ENCODE measurements at places on chromosomes 11 and 22. TPM values are rescaled to one million over a fixed set of nuclear protein-coding genes. Genes with fewer than 3 reads are reported as not detected.

DNA sequence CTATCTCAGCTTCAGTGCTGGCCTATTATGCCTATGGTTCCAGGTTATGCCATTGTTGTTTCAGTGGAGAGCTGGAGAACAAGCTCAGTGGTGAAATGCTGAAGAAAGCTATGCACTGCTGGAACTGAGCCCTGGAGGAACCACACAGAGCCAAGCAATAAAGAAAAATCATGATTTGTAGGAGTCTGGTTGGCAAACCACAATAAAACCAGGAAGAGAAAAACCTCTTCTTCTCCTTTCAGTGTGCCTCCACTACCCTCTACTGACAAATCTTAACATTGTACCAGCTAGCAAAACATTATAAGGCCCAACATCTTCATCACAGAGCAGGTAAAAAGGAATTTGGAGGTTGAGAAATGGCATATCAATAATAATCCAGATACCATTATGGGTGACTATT lies 5.3 kb downstream of the OR51F2 start:
- no peaks in the 10 kb centered on the region for H3K4me1 ChIP-seq
- no peak overlapping the region for H3K27ac ChIP-seq
- no peaks in the 10 kb centered on the region for H3K27me3 ChIP-seq
- H3K36me3 ChIP-seq: no peaks in the 10 kb centered on the region
- no peak overlapping the region for H3K4me3 ChIP-seq
- no peak for DNase-seq

- H3K27me3 ChIP-seq: no peaks in the 10 kb centered on the region
- DNase-seq: no peak
- peaks cover 14% of the 10 kb centered on the region for H3K36me3 ChIP-seq
Observed at GRCh38 chr11:12761029-12761428, 86.8 kb downstream of the TEAD1 start.

GRCh38 chr11:2776351-2777061 lies 76.7 kb upstream of the KCNQ1OT1 start:
- no peak for DNase-seq
- no peaks in the 10 kb centered on the region for H3K36me3 ChIP-seq
- H3K27me3 ChIP-seq: peaks cover 13% of the 10 kb centered on the region
- H3K4me1 ChIP-seq: peaks cover 15% of the 10 kb centered on the region
- no peak overlapping the region for H3K27ac ChIP-seq
- no peak overlapping the region for H3K4me3 ChIP-seq

DNA sequence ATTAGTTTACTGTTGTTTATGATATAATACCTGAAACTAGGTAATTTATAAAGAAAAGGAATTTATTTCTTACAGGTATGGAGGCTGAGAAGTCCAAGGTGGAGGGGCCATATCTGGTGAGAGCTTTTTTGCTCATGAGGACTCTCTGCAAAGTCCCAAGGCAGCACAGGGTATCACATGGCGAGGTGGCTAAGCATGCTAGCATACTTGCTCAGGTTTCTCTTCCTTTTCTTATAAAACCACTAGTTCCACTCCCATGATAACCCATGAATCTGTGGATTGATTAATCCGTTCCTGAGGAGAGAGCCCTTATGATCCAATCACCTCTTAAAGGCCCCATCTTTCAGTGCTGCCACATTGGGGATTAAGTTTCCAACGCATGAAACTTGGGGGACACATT lies 82.7 kb downstream of the PHF21A start:
- no peak overlapping the region for H3K4me3 ChIP-seq
- no peak overlapping the region for H3K27ac ChIP-seq
- H3K27me3 ChIP-seq: no peaks in the 10 kb centered on the region
- no peaks in the 10 kb centered on the region for H3K4me1 ChIP-seq
- no peak for DNase-seq

DNA sequence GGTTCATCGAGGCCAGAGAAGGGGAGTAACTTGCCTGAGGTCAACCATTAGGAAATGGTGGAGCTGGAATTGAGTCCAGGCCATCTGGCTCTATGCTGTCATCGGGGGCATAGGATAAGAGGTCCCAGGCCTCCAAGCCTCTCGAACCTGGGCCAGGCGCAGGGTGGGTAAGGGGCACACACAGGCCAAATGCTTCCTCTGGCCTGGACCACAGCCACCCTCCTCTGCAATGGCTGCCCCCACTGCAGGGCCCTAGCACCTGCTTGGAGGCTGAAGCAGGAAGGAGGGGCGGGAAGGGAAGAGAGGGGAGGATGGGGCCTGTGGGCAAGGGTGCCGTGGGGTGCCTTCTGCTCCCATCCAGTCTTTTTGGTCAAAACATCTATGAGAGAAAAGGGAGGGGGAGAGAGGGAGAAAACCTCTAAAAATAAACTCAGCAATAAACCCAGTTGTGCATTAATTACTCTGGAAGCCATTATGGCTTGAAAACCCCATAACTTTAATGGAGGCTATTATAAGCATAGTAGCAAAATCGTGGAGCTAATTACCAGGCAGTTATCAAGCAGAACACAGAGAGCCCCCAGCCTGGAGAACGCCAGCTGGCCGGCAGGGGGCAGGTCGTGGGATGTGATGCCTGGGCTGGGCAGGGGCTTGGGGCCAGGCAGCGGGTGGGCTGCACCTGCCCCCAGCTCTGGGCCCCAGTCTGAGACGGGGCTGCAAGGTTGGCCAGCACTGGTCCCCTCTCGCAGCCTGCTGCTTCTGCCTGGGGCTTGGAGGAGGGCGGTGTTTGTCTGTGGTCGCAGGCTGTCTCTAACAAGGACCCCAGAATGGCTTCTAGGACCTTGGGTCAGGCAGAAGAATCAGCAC lies 21.1 kb downstream of the B3GAT1 start:
- H3K27ac ChIP-seq: no peak overlapping the region
- H3K4me3 ChIP-seq: no peak overlapping the region
- H3K4me1 ChIP-seq: no peaks in the 10 kb centered on the region

- peaks cover 83% of the 10 kb centered on the region for H3K4me1 ChIP-seq
- H3K36me3 ChIP-seq: no peaks in the 10 kb centered on the region
Observed at GRCh38 chr22:30253205-30253852, 6.8 kb upstream of the LIF start.

- DNase-seq: no peak
- H3K27ac ChIP-seq: no peak overlapping the region
- H3K4me1 ChIP-seq: no peaks in the 10 kb centered on the region
- no peaks in the 10 kb centered on the region for H3K27me3 ChIP-seq
- H3K4me3 ChIP-seq: no peak overlapping the region
Observed at GRCh38 chr11:92644595-92645445, 324.6 kb upstream of the MTNR1B start.

GRCh38 chr11:123158033-123159003 lies 36.7 kb downstream of the CLMP start:
- no peaks in the 10 kb centered on the region for H3K36me3 ChIP-seq
- H3K4me3 ChIP-seq: no peak overlapping the region
- H3K27me3 ChIP-seq: no peaks in the 10 kb centered on the region
- H3K4me1 ChIP-seq: peaks cover 7% of the 10 kb centered on the region
- no peak for DNase-seq

The LRRC32 gene
- total RNA-seq: 43.7 TPM

Data from astrocyte (in vitro differentiated cells and primary cell).